Lung (tissue), 17 donors: ENCODE measurements at places on chromosomes 5 and 9. TPM values are rescaled to one million over a fixed set of nuclear protein-coding genes. Genes with fewer than 3 reads are reported as not detected.

GRCh38 chr9:98287384-98287783, 31.9 kb upstream of the TBC1D2 start:
- no peak overlapping the region for H3K27ac ChIP-seq
- H3K27me3 ChIP-seq, result no peaks in the 10 kb centered on the region
- H3K36me3 ChIP-seq, result no peaks in the 10 kb centered on the region
- H3K4me1 ChIP-seq, result no peaks in the 10 kb centered on the region
- H3K4me3 ChIP-seq, result no peak overlapping the region

GRCh38 chr9:124793015-124793541, 16.1 kb downstream of the OLFML2A start:
- peak overlapping the region; percentile 75 for H3K27ac ChIP-seq
- H3K4me1 ChIP-seq, result no peaks in the 10 kb centered on the region
- peaks cover 6% of the 10 kb centered on the region for H3K36me3 ChIP-seq
- no peak overlapping the region for H3K4me3 ChIP-seq

The TAF1L gene
- total RNA-seq, result not detected

- H3K27ac ChIP-seq, result no peak overlapping the region
- H3K27me3 ChIP-seq, result no peaks in the 10 kb centered on the region
- DNase-seq, result no peak
- H3K36me3 ChIP-seq, result no peaks in the 10 kb centered on the region
Measured at GRCh38 chr5:81164936-81165335, 68.2 kb upstream of the CKMT2 start.

- no peaks in the 10 kb centered on the region for H3K27me3 ChIP-seq
- peak overlapping the region; percentile 90 for H3K4me3 ChIP-seq
Measured at GRCh38 chr5:94618029-94618492, 343 bp downstream of the KIAA0825 start.

The RPL12 gene
- 768 TPM for total RNA-seq

- no peaks in the 10 kb centered on the region for H3K4me1 ChIP-seq
- no peaks in the 10 kb centered on the region for H3K36me3 ChIP-seq
- H3K27me3 ChIP-seq, result no peaks in the 10 kb centered on the region
- H3K27ac ChIP-seq, result no peak overlapping the region
- no peak for DNase-seq
- no peak overlapping the region for H3K4me3 ChIP-seq
Measured at GRCh38 chr5:9340085-9340484, 205.8 kb downstream of the SEMA5A start.

DNA sequence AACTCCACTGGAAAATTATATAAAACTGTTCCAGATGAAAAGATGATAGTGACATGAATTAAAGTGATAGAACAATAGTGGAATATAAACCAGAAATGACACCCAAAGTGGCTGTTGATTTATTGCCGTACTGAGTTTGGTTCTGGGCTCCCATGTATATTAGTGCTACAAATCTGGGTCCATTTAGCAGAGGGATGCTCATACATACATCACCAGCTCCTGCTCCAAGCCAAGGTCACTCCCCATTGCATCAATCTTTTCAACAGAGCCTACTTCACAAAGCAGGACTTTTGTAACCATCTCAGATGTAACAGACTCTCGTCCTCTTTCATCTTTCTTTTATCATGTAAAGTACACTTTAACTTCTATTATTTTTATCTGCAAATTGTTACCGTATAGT, 208.6 kb downstream of the GAPVD1 start:
- H3K4me3 ChIP-seq, result no peak overlapping the region
- no peaks in the 10 kb centered on the region for H3K36me3 ChIP-seq
- no peak overlapping the region for H3K27ac ChIP-seq
- H3K4me1 ChIP-seq, result peaks cover 54% of the 10 kb centered on the region
- no peak for DNase-seq
- no peaks in the 10 kb centered on the region for H3K27me3 ChIP-seq

GRCh38 chr5:180975338-180975737, 13.3 kb upstream of the BTNL3 start:
- no peak for DNase-seq
- no peak overlapping the region for H3K4me3 ChIP-seq
- no peaks in the 10 kb centered on the region for H3K27me3 ChIP-seq
- H3K36me3 ChIP-seq, result no peaks in the 10 kb centered on the region

The IL9 gene
- total RNA-seq, result not detected

DNA sequence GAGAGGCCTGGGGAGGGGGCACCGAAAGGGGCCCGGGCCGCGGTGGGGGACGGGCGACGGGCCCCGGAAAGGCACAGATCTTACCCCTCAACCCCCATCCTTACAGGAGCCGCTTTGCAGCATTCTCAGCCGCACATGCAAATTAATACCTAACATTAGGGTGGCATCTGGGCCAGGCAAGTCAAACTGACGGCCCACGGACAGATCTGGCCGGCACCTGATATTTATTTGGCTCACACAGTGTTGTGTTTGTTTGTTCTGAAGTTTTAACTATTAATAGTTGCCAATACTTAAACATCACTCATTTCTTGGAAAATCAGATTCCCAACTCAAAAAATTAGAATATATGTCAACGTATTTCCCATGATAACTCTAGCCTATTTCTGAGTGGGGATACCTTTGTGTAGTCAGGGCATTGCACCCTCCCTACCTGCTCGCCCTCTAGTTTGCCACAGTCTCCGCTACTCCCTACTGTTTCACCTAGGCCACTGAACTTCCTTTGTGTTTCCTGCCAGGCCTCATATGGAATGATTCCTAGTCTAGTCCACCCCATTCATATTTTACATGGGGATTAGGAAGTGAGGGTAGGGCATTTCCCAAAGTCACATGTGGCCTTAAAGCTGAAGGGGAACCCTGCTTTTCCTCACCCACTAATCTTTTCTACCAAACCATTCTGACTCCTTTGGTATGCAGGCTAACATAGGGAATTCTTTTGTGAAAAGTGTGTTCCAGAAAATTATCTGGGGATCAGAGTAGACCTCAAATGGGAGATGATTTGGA, 71.9 kb upstream of the LARP1 start:
- H3K4me1 ChIP-seq, result peaks cover 1% of the 10 kb centered on the region
- H3K36me3 ChIP-seq, result no peaks in the 10 kb centered on the region
- H3K27me3 ChIP-seq, result no peaks in the 10 kb centered on the region
- H3K4me3 ChIP-seq, result no peak overlapping the region
- H3K27ac ChIP-seq, result peak overlapping the region; percentile 57

DNA sequence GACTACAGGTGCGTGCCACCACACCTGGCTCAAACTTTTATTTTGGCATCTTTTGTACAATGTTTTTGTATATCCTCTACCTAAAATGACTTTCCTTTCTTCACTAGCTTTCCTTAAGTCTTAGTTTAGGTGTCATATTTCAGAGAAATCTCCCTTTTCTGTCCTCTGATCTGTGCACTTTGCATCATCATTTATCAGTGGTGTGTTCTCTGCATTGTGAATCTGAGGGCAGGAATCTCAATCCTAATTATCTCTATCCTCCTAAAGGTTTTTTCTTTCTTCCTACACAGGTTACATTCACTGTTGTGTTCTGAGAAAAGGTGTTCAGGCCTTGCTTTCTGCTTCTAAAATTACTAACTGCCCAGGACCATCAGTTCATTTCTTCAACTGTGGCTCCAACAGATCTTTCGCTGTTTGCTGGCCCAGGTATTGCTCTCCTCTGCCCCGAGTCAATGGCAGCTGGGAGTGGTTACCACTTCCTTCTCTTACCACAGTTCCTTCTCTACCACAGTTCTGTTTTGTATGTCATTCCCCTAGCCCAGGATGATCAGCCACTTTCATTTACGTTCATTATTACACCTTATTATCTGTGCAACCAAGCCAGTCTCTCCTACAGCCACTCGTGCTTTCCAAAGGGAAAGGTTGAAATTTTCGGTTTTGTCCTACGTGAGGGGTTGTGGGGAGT, 14.0 kb downstream of the TGFBR1 start:
- H3K4me1 ChIP-seq, result no peaks in the 10 kb centered on the region
- no peak overlapping the region for H3K27ac ChIP-seq

The NME5 gene
- total RNA-seq, result 13.5 TPM

The BARHL1 gene
- not detected for total RNA-seq

The IL3 gene
- total RNA-seq, result not detected

DNA sequence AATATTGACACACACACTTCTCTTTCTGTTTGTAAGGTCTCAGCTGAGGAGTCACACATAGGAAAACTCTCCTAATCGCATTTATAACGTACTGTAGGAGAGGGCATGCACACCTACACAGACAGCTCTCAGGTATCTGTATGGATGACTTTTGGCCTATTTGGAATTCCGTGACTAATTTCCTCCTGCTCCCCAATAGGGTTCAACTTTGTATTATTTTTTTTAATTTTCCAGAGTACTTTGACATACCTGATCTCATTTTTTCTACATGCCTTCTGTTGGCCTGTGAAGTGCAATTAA, 195.9 kb downstream of the ARHGAP26 start:
- H3K36me3 ChIP-seq, result no peaks in the 10 kb centered on the region
- H3K4me3 ChIP-seq, result no peak overlapping the region
- no peaks in the 10 kb centered on the region for H3K4me1 ChIP-seq
- DNase-seq, result no peak

DNA sequence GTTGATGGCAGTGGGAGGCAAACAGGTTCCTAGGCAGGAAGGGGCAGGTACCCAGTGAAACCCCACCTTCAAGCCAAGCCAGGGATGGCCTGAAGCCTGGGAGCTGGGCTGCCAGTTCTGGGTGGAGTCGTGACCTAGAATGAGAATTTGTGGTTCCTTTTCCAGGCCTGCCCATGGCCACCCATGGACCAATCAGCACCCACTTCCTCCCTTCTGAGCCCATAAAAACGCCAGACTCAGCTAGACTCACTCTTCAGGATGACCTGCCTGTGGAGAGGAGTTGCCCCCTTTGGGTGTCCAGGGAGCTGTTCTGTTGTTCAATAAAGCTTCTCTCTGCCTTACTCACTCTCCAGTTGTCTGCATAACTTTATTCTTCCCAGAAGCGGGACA, 144.0 kb upstream of the MRPS30 start:
- no peaks in the 10 kb centered on the region for H3K27me3 ChIP-seq
- H3K4me1 ChIP-seq, result no peaks in the 10 kb centered on the region
- H3K4me3 ChIP-seq, result no peak overlapping the region

- H3K36me3 ChIP-seq, result no peaks in the 10 kb centered on the region
- H3K4me3 ChIP-seq, result no peak overlapping the region
- no peak overlapping the region for H3K27ac ChIP-seq
- no peaks in the 10 kb centered on the region for H3K27me3 ChIP-seq
Measured at GRCh38 chr5:96651948-96652753, 10.0 kb upstream of the CAST start.

The IL4 gene
- total RNA-seq, result not detected

The SNCAIP gene
- 25.7 TPM for total RNA-seq

The DNAH5 gene
- 29.3 TPM for total RNA-seq

DNA sequence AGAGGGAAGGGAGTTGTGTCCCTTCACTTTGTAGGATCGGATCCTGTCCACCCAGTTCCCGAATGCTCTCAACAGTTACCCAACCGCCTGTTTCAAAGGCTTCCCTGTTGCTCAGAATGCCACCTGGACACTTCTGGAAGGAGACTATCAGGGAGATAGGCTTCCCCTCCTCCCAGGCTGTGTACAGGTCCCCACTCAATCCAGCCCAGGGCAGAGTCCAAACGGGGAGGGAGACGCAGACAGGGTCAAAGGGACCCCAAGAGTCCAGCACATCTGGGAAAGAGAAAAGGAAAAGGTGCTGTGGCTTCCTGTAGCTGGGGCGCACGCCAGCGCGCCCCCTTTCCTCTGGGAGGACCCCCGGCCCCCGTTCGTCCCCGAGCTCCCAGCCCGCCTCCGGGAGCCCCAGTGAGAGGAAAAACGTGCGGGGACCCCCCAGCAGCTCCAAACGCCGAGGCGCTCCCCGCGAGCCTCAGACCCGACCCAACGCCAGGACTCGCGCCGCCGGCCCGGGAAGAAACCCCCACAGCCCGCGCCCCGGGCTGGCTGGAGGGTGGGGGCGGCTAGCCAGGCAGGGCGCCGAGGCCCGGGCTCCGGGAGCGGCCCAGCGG, 640 bp downstream of the SURF4 start:
- H3K27ac ChIP-seq, result peak overlapping the region; percentile 96
- H3K4me1 ChIP-seq, result peaks cover 12% of the 10 kb centered on the region
- H3K27me3 ChIP-seq, result no peaks in the 10 kb centered on the region
- peaks cover 5% of the 10 kb centered on the region for H3K36me3 ChIP-seq
- peak; percentile 44 for DNase-seq

DNA sequence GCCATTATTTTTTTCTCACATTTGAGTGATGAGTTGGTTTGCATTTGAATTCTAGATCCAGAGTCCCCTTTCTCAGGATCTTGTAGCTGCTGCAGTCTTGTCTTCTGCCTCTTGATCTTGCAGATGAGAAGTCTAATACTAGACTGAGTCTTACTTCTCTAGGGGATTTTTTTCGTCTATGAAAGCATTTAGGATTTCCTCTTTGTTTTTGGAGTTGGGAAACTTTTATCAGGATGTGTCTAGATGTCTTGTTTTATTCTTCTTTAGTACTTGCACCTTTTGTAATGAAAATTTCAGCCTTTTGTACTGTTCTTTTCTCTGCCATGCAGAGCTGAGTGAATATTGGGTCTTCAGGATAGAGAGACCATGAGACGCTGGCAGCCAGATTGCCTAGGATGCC, 65.4 kb downstream of the ZNF618 start:
- H3K4me1 ChIP-seq, result no peaks in the 10 kb centered on the region
- peaks cover 3% of the 10 kb centered on the region for H3K36me3 ChIP-seq
- H3K27ac ChIP-seq, result no peak overlapping the region
- H3K4me3 ChIP-seq, result no peak overlapping the region
- no peaks in the 10 kb centered on the region for H3K27me3 ChIP-seq
- DNase-seq, result no peak

The HAVCR1 gene
- total RNA-seq, result 0.46 TPM

DNA sequence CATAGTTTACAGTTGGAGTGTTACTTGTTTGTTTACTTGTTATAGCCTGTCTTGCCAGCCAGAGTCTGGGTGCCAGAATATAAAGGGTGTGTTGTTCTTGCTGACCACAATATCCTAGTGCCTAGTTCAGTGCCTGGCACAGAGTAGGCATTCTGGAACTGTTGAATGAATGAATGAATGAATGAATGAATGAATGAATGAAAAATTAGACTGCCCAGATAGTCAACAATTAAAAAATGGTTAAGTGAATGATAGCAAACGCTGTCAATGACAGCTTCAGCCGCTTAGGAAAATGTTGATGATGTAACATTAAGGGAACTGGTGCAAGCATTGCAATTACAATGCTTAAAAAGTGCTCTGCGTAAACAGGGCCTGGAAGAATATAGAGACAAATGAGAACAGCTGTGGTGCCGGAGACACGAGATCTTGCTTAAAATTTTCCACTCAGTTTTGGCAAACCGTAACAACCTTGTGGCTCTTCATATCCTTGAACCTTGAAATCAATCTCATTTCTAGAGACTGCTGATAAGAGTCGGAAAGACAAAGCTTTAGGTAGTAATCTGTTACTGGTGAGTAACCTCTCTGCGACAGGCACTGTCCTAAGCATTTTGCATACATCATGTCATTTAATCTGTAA, 4.7 kb upstream of the TTLL11 start:
- peaks cover 3% of the 10 kb centered on the region for H3K27me3 ChIP-seq
- H3K36me3 ChIP-seq, result no peaks in the 10 kb centered on the region
- H3K4me3 ChIP-seq, result no peak overlapping the region
- H3K27ac ChIP-seq, result no peak overlapping the region
- no peak for DNase-seq

- H3K36me3 ChIP-seq, result no peaks in the 10 kb centered on the region
- H3K27ac ChIP-seq, result peak overlapping the region; percentile 85
- DNase-seq, result no peak
Measured at GRCh38 chr9:106861640-106862109, 1.3 kb upstream of the ZNF462 start.
